ENCODE measurements at places on chromosomes 12 and 14.

GRCh38 chr12:31965090-31965489, 5.9 kb downstream of the RESF1 start:
- no peak for DNase-seq

GRCh38 chr12:122265476-122265875, 818 bp downstream of the VPS33A start:
- DNase-seq: no peak

- no peak for DNase-seq
These were observed 26.9 kb downstream of the BATF start for GRCh38 chr14:75549169-75549568.

GRCh38 chr12:50924131-50924438, 28.3 kb upstream of the HIGD1C start:
- no peak for DNase-seq

GRCh38 chr14:93132472-93133065, 16.8 kb upstream of the ITPK1 start:
- no peak for DNase-seq

DNA sequence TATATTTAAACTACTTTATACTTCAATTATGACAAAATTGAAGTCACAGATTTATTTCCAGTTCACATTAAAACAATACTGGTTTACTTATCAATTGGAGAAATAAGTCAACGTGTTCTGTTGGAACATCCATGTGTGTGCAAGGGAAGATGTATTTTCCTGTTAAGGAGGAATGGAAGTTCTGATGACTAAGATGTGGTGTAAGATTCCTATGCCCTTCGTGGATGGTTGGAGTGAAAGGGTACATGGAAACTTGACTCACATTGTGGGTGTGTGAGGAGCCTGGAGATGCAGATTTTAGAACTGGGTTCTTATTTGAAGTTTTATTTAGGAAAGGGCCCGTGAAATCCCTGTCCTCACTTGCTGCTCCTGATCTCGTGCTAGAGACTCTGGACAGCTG, 95.3 kb downstream of the CATSPERB start:
- DNase-seq: no peak

DNA sequence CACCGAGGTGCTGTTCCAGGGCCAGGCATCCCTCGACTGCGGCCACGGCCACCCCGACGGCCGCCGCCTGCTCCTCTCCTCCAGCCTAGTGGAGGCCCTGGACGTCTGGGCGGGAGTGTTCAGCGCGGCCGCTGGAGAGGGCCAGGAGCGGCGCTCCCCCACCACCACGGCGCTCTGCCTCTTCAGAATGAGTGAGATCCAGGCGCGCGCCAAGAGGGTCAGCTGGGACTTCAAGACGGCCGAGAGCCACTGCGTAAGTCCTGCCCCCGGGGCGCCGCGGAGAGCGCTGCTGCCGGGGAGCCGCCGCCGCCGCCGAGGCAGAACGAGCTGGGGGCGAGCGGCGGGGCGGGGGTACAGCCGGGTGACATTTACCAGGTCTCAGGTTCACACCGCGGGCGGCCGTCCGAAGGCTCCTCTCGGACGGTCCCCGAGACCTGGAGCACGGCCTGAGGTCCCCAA, 1.4 kb downstream of the PLXNC1 start:
- no peak for DNase-seq

GRCh38 chr14:80212023-80212397, 706 bp upstream of the DIO2 start:
- no peak for DNase-seq

Measured in activated T-helper 2 cell treated with anti-CD3 and anti-CD28 coated beads, Interferon-gamma antibody, Interleukin-2, Interleukin-4, amounts not matched to agents 10 μg/mL and 5 μg/mL and 100 μg/mL, durations not matched to agents 14 hours and 24 hours and 36 hours (primary cell).